NCI-H1694 (cell line): ENCODE measurements at places on chromosomes 5 and 9.
A peak's percentile ranks its signal among the peaks of the same experiment; 100 is the strongest.

- DNase-seq = no peak
Observed at GRCh38 chr5:172115541-172115982, 72.5 kb downstream of the STK10 start.

- no peak for DNase-seq
Observed at GRCh38 chr5:51983161-51983560, 599.9 kb downstream of the ISL1 start.

DNA sequence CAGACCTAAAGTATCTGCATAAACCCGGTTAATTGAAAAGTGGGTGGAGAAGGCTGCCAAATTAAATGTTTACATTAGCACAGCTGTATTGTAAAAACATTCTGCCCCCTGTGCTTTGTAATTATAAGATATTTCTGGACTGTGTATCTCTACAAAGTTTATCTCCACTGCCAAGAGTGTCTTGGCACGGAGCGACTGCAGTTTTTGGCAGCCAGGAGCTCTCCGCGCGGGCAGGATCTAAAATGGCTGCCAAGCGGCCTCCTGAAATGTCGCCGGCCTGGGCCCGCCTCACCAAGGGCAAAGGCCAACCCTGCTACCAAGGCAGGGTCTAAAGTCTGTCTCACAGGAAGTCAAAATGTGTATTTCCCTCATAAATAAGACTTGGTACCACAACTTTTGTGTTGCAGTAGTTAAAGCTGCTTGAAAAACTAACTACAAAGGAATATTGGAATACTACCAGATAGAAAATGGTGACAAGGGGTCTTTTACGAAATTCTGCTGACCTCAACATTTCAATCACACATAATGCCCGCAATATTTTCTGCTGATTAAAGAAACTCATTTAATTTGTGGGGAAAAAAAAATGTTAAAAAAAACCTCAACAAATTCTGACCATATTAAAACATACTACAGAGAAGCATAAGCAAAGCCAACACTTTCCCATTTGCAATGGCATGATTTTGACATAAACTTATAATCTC is 110.4 kb downstream of the NFIB start:
- peak; percentile 16 for DNase-seq

DNA sequence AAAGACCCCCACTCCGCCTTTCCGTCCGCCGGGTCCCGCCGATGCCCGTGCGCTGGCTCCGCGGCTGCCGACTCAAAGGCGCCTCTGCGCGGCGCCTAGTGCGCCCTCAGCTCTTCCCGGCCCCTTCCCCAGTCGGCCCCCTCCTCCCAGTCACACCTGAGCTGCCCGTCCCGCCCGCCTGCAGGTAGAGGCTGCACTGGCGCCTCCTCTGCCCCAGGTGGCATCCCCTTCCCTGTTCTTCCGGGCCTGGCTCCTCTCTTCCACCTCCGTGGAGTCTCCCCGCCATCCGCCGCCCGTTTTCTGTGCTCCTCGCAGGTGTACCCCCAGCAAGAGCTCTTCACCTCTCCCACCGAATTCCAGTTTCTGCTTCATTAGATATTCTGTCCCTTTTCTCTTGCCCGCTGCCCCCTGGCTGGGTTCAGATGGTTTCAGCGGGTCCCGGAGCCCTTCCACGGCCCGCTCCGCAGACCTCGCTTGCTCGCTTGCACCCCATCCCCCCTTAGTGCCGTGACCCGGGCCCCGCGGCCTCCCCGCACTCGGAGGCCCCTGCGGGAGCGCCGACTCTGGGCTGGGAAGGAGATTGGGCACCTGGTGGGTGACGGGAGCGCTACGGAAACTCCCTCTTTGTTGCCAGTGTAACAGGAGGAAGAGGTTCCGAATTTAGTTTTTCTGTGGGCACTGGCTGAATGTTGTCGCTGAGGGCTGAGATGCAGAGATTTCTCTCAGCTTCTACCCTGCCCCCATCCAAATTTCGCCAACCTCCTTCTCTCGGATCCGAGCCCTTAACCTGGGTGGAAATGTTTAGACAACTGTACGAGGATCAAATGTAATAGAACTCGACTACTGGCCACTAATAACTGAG is 809 bp downstream of the SLC44A1 start:
- DNase-seq = peak; percentile 4

- no peak for DNase-seq
Observed at GRCh38 chr5:53069626-53070025, 39.9 kb downstream of the MOCS2 start.
